ENCODE measurements at places on chromosomes 2 and 18.

GRCh38 chr2:19796035-19796695 is 105.6 kb downstream of the TTC32 start:
- DNase-seq: no peak

DNA sequence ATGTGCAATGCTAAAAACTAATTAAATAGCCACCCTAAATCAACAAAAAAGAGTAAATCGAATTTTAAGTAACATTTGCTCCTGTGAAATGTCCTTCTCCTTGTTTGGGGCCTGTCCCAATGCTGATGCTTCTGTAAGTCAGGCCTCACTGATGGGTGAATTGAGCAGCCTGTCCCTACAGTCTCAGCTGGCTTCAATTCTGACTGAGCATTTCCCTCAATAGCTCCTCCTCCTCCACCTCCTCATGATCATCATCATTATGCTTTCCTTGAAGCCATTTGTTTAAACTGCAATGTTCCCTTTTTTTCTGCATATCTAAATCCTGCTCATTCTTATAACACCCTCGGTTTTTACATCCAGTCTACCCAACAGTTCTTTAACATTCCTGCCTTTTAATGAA is 137.2 kb upstream of the CELF4 start:
- no peak for DNase-seq

GRCh38 chr2:171837736-171838135 is 56.3 kb downstream of the SLC25A12 start:
- DNase-seq: no peak

GRCh38 chr2:69789175-69789721 is 40.2 kb upstream of the GMCL1 start:
- no peak for DNase-seq

DNA sequence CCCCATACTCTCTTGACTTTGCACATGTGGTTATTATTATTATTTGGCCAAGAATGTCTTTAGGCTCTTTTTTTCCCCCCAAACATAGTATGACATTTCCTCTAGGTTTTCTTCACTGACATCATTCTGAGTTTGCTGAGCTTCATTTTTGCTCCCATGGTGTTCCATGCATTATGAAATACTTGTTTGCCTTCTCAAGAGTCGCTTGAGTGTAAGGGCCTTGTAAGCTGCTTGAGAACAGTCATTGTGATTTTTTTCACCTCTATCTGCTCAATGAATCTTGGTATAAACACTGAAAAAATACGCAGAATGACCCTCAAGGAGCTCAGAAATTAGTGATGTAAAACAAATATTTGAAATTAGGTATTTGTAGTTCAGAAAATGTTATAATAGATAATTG is 688.9 kb downstream of the CNTNAP5 start:
- no peak for DNase-seq

DNA sequence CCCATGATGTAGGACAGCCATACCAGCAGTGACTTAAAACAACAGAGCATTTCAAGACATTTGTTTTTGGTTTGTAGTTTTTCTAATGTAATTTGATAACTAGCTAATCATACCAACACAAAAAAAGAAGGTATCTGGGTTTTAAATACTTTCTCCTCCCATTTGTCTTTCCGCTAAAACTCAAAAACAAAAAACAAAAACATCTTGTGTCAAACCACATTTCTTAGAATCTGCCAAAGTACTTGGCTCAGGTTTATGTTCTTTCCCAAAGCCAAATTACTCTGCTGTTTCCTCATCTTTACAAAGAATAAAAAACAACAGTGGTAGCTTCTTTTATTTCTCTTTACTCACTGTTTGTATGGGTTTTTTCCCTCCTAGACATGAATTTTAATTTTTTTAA is 71.5 kb downstream of the GREB1L start:
- DNase-seq: no peak

All from caudate nucleus (tissue), 63 donors.